ENCODE measurements at places on chromosomes 6 and 20.

GRCh38 chr20:37179683-37180524 lies 556 bp upstream of the MROH8 start:
- no peak for DNase-seq

GRCh38 chr6:122754191-122754731 lies 25.3 kb upstream of the FABP7 start:
- DNase-seq, result no peak

DNA sequence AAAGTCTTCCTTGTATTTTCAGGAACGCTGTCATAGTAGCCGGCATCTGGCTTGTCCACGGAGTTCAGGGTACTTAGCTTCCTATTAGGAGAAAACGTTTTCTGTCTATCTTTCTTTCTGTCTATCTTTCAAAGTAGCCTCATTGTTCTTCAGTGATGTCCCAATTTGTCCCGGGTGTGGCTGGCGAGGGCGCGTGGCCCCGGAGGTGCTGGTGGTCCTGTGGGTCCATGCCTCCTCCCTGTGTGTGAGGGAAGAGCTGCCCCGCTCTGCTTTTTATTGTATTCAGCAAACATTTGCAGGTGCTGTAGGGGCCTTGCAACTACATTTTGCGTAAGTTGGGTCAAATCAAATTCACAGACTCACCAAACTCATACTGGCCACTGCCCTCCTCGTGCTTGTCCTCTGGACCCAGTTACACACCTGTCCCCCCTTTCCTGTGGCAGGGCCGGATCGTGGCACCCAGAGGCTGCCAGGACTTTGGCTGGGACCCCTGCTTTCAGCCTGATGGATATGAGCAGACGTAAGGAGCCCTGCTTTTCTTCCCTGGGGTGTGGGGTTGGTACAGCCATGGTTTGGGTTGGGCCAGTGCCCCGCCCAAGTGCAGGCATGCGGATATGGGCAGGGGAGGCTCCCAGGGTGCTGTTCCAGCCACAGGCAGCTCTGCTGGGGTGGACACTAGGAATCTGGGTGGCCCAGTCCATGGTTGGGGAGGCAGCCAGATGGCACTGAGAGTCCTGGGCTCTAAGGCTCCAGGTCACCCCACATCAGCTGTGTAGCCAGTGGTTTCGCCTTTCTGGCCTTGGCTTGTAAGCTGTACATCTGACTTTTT lies 12.3 kb downstream of the ITPA start:
- DNase-seq, result no peak

DNA sequence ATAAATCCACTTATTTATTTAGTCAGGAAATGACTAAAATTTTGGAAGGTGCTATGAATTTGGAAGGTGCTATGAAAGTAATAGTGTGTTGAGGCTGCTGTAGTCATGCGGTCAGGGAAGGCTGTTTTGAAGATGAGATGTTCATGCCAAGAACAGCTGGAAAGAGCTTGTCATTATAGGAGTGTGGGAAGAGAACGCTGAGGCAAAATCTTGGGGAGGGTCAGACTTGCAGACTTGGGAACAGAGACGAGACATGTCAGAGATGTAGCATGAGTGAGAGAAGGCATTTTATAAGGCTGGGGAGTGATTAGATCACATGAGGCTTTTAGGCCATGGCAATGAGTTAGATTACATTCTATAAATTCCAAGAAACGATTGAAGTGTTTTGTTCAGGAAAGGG lies 124.0 kb upstream of the B3GAT2 start:
- no peak for DNase-seq

DNA sequence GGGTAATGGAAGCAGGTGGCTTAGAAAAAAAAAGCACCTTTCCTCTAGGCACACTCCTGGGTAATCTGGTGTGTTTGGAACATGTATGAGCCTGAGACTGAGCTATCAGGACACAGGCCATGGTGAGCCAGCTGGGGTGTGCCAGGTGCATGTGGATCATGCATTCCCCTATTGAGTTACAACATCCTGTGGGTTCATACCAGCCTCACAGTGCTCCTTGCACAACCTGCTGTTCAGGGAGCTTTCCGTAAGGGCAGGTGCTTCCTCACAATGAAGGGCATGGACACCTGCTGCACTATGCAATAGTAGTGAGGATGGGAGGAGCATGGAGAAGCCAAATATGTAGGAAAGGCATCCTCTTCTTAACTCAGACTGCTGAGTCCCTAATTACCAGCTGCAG lies 197.2 kb upstream of the SUPT3H start:
- DNase-seq, result no peak

DNA sequence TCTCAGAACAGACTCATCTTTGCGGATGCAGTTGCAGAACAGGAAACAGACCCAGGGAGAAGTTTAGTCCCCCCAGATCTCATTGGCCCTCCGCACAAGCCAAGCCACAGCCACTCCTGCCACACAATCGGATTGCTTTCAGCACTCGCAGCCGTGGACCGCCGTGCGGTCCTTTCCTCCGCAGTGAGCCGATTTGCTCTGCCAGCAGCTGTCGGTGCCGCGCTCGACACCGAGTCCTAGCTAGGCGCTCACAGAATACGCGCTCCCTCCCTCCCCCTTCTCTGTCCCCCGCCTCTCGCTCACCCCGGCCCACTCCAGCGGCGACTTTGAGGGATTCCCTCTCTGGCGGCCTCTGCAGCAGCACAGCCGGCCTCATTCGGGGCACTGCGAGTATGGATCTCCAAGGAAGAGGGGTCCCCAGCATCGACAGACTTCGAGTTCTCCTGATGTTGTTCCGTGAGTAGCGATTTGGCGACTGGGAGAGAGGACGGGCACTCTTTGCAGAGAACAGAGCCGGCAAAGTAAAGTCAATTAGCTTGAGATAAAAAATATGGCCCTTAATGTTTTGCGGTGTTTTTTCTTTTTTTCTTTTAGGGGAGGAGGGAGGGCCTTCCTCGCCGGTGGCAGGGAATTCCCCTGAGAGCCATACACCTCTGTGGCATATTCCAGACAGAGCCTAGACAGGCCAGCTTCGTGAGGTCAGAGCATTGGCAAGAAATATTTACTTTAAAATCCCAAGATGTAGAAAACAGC lies at the start of gene LAMP5:
Gene LAMP5 (plus strand): TSS at position 130 of the 753 bp plus-strand sequence. CDS start 263 bp downstream, at position 393.
- DNase-seq, result no peak

- DNase-seq, result no peak
Observed at GRCh38 chr6:25576919-25577318, 75.1 kb upstream of the SCGN start.

DNA sequence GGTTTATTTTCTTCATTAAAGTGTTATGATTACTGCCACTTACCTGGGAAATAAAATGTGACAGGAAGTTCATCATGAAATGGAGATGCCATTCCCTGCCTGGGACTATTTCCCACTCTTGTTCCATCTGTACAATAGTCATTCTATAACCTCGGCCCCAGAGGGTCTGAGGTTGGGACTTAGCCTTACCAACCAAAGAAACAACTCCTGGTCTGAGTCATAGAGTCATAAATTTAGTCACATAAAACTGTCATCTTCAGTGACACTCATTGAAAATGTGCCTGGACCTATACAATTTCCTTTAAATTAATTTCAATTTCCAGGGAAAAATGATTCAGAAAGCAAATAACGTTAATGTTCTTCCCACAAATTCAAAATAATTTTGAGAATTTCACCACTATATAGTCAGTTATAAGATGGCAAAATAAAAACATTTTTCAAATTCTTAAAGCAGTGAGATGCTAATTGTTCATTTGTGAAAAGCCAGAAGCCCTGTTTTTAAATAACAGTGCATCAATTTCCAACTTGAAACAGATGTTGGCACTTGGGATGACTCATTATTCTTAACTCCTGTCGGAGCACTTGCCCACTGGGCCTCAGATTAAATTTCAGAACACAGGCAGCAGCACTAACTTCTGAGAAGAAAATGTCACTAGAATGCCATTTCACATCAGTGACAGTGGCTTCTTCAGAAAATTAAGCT lies 201.2 kb upstream of the SMLR1 start:
- DNase-seq, result no peak

DNA sequence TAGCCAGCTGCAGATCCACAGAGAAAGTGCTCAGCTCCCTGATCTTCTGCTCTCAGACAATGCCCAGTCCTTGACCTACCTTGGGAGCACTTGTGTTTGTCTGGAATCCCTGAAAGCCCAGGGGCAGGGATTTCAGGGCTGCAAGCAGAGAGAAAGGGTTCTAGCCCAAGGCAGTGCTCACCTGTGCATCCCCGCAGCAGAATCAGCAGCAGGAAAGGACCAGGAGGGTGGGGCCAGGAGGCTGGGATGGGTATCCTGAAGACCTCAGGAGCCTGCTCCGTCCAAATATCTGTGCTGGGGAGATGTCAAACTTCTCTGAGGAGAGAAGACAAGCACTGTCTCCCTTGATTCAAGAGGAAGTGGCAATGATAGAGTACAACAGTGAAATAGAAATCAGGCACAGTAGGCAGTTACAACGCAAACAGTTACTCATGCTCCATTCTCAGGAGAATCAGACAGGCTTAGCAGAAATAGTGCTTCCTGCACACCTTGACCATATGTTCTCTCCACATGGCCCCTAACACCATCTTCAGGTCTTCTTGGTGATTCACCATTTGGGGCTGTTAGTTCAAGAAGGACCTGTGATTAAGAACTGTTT lies 28.7 kb upstream of the SIRPG start:
- no peak for DNase-seq

GRCh38 chr6:134531611-134532010 lies 213.7 kb upstream of the SGK1 start:
- no peak for DNase-seq

- DNase-seq, result no peak
Observed at GRCh38 chr20:35630636-35631035, 15.0 kb downstream of the SPAG4 start.

DNA sequence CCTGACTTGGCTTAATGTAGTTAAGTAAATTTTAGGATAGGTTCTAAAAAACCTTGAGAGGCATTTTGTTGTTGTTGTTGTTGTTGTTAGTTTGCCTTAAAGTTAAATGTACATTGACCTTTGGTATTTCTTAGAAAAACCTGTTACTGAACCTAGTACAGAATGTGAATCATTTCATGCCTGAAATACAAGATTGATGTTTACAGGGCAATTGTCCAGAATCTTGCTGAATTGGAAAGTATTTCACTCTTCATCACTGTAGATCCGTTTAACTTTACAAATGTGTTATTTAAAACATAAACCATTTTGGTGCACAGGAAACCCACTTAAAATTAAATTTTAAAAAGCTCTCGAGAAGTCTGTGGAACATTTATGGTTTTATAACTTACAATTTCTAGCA lies 75.0 kb downstream of the CEP57L1 start:
- DNase-seq, result no peak

DNA sequence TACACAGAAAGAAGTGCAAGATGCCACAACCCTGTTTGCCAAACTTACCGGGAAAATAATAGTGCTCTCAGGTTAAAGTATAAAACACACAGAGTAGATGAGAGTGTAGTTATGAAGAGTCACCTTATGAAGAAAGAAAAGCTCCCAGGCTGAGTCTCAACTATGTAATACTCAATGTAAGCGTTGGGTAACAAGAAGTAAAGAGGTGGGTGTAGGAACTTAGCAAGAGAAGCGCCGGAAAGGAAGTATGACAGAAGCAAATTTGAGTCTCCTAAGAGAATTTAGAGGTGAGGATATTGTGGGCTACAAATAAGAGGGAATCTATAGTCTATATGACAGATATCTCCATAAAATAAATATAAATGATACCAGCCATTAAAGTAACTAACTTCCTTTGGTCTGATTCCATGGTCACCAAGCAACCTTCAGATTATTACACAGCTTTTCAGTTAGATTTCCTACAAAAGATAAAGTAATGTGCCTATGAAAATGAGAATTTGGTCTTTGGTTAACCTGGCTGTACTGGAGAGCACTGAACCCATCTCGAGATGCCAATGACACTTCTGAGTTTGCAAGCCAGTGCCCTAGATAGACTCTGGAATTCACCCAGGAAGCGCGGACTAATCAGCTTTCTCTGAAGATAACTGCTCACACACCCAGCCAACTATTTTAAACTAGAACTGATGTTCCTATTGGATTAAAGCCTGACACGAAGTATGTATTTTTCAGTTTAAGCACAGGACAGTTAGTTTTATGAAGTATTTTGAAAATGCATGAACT lies 1.8 kb downstream of the TUBE1 start:
- DNase-seq, result no peak

- no peak for DNase-seq
Observed at GRCh38 chr6:158500016-158500735, 59.7 kb upstream of the TMEM181 start.

All from CD8-positive, alpha-beta T cell (primary cell).